ENCODE measurements at places on chromosomes 16 and 17. TPM values are rescaled to one million over a fixed set of nuclear protein-coding genes. Genes with fewer than 3 reads are reported as not detected.

Gene ELMO3
- 0.29 TPM for total RNA-seq

Gene NTN3
- 0.36 TPM for total RNA-seq

Gene OR3A2
- not detected for total RNA-seq

Gene DNAJC7
- 75.3 TPM for total RNA-seq

All from osteoblast (primary cell).